ENCODE measurements at places on chromosomes 6 and 20. TPM values are rescaled to one million over a fixed set of nuclear protein-coding genes. Genes with fewer than 3 reads are reported as not detected.

GRCh38 chr6:18099511-18099910, 23.0 kb downstream of the NHLRC1 start:
- no peaks in the 10 kb centered on the region for H3K36me3 ChIP-seq
- H3K4me3 ChIP-seq: no peak overlapping the region
- H3K4me1 ChIP-seq: no peaks in the 10 kb centered on the region
- no peaks in the 10 kb centered on the region for H3K27me3 ChIP-seq

GRCh38 chr6:101444717-101445116, 51.2 kb downstream of the GRIK2 start:
- no peaks in the 10 kb centered on the region for H3K4me1 ChIP-seq
- DNase-seq: no peak
- H3K4me3 ChIP-seq: no peak overlapping the region
- H3K27ac ChIP-seq: no peak overlapping the region
- no peaks in the 10 kb centered on the region for H3K27me3 ChIP-seq
- no peaks in the 10 kb centered on the region for H3K36me3 ChIP-seq

DNA sequence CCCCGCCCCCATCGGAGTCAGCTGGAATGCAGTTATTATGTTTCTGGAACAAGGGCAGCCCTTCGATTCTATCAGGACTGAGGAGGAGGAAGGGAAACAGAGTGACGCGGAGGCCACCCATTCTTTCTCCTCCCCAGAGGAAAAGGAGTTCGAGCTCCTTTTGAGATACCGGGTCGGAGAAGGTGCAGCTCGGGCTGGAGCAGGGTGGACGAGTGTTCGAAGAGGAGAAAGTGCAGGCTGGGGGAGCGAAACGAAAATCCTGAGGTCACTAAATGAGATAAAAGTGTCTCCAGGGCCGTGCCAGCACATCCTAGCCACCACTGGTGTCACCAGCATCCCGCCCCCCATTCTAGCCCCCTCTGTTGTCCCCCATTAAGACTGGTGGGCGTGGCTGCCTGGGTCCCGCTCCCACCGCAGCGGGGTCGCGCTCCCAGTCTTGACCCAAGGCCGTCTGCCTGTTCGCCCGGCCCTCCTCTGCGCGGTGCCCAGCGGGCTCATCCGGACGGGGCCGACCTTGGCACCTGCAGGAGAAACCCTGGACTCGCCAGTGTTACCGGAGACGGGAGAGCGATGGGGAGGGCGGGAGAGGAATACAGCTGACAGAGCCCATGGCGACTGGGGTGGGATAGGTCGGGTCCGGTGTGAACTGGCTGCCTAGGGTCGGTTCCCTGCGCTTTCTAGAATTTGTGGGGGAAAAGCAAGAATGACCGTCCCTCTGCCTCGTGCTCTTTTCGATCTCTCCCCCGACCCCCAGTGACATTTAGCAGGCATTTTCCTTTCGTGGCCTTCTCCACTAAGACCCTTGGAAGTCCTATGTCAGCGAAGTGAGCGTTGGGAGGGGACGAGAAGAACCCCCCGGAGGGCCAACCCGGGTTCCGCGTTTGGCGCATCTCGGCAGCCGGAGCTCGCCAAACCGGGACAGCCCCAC, 16.2 kb downstream of the FOXA2 start:
- DNase-seq: no peak
- no peak overlapping the region for H3K4me3 ChIP-seq
- H3K27me3 ChIP-seq: peaks cover 37% of the 10 kb centered on the region
- no peaks in the 10 kb centered on the region for H3K4me1 ChIP-seq
- no peak overlapping the region for H3K27ac ChIP-seq
- H3K36me3 ChIP-seq: no peaks in the 10 kb centered on the region

DNA sequence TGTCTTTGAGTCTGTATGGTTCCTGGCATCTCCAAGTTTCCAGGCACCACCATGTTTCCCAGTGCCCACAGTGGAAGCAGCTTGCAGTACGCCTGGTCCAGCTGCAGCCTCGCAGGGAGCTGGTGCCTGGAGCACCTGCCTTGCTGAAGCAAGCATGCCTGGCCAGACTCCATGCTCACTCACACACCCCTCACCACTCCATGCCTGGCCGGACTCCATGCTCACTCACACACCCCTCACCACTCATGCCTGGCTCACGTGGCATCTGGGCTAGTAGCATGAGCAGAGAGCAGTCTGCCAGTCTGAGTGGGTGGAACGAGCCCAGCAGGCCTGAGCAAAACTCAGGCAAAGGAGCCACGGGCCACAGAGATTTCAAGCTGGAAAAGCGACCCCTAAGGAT, 214.3 kb downstream of the TFAP2C start:
- DNase-seq: no peak
- H3K27ac ChIP-seq: no peak overlapping the region
- H3K36me3 ChIP-seq: no peaks in the 10 kb centered on the region
- H3K4me3 ChIP-seq: no peak overlapping the region

Gene CPNE5
- total RNA-seq: 36.7 TPM

Gene RBPJL
- total RNA-seq: not detected
